ENCODE measurements at places on chromosomes 3 and 15. TPM values are rescaled to one million over a fixed set of nuclear protein-coding genes. Genes with fewer than 3 reads are reported as not detected.
A peak's percentile ranks its signal among the peaks of the same experiment; 100 is the strongest.

DNA sequence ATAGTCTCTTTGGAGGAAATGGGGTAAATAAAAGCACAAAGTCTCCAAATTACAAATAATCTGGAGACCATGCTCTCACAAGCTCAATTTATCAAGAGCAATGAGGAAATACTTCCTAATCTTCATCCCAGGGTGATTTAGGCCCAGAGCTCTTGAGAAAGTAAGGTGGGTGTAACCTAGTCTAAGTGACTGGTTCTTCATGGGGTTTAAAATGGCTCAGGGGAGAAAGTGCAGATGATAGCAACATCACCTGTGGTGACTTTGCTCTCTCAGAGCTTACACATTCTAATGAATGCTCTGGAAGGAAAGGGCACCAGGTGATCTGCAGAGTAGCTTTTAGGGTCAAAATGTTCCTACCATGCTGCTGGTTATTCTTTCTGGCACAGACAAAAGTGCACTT is 118.4 kb upstream of the TP63 start:
- DNase-seq: no peak

GRCh38 chr15:92846741-92847140 is 53.4 kb upstream of the CHD2 start:
- no peak for DNase-seq

GRCh38 chr3:186953011-186953487 is 22.7 kb downstream of the ST6GAL1 start:
- DNase-seq: peak; percentile 45

- no peak for DNase-seq
Observed at GRCh38 chr3:177136741-177137140, 60.5 kb downstream of the TBL1XR1 start.

GRCh38 chr3:55910543-55910942 is 423.4 kb upstream of the WNT5A start:
- peak; percentile 62 for DNase-seq

DNA sequence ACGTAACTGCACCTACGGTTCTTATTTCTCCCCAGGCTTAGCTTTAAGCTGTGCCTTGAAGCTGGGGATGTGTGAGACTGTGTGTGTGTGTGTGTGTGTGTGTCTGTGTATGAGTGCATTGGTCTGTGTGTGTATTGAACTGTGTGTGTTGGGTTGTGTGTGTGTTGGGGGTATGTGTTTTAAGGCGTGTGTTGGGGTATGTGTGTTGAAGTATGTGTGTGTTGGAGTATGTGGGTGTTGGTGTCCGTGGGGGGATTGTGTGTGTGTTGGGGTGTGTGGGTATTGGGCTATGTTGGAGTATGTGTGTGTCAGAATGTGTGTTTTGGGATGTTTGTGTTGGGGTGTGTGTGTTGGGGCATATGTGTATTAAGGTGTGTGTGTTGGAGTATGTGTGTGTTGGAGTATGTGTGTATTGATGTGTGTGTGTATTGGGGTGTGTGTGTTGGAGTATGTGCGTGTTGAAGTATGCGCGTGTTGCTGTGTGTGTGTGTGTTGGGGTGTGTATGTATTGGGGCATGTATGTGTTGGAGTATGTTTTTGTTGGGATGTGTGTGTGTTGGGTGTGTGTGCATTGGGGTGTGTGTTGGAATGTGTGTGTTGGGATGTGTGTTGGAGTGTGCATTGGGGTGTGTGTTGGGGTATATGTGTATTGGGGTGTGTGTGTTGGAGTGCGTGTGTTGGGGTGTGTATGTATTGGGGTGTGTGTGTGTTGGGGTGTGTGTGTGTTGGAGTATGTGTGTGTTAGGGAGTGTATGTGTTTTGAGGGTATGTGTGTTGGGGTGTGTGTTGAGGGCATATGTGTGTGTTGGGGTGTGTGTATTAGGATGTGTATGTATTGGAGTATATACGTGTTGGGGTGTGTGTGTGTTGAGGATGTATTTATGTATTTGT is 76.4 kb downstream of the LSM3 start:
- no peak for DNase-seq

- peak; percentile 79 for DNase-seq
Observed at GRCh38 chr15:77187751-77188464, 117.0 kb upstream of the TSPAN3 start.

GRCh38 chr3:105334138-105334882 is 32.4 kb upstream of the ALCAM start:
- DNase-seq: peak; percentile 49

- DNase-seq: no peak
Observed at GRCh38 chr3:27577504-27577903, 93.3 kb upstream of the SLC4A7 start.

DNA sequence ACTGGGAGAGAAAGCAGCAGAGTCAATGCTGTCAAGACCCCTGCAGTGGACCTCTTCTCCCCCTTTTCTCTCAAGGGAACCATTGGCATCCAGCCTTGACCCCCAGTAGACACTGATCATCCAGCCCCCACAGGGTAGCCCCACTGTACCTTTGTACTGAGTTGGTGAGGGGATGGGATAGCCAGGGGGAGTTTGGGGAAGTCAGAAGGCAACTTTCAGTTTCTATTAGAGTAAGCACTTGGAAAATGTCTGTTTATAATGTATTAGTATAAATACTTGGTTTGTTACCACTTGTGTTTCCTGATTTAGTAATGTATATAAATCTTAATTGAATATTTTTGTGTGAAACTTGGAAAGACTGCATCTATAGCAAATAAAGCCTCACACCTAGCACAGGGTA is 25.0 kb downstream of the DAG1 start:
- no peak for DNase-seq

The SCAMP5 gene
- 0.51 TPM for total RNA-seq

The SOX14 gene
- not detected for total RNA-seq

The ADGRG7 gene
- not detected for total RNA-seq

DNA sequence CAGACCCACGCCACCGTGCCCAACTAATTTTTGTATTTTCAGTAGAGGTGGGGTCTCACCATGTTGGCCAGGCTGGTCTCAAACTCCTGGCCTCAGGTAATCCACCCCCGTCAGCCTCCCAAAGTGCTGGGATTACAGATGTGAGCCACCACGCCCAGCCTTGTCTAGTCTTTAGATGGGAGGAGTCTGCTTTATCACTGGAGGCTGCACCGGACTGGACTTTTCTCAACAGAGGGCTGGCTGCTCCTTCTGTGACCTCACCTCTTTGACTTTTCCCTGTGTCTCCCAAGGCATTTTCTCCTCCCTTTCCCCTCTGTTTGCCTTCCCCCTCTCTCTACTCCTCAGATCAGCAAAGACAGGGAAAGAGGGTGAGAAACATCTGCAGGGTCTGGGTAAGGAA is 28.5 kb downstream of the SLCO2A1 start:
- DNase-seq: no peak

The STAC gene
- total RNA-seq: 0.52 TPM

DNA sequence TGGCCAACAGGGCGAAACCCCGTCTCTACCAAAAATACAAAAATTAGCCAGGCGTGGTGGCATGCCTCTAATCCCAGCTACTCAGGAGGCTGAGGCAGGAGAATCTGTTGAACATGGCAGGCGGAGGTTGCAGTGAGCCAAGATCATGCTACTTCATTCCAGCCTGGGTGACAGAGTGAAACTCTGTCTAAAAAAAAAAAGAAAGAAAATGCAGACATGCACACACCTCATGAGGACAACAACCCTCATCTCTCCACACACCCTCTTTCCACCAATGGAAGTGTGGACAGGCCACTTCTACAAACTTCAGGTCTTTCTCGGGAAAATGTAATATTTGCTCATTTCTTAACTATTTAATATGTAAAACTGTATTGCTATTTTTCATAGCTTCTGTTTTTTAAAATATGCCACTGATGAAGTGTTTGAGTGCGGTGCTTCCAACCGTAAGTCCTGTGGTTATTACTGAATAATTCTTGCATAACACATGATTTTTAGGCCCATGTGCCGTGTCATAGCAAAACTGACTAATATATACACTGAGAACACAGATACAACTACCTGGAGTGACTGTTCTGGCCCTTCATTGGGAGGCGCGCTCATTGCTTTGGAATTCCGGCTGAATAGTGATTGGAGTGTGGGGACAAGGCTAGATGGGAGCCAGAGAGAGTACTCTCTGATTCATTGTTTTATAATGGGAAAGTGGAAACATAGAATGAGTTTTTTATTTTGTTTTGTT is 23.1 kb downstream of the LRRC31 start:
- DNase-seq: peak; percentile 57

DNA sequence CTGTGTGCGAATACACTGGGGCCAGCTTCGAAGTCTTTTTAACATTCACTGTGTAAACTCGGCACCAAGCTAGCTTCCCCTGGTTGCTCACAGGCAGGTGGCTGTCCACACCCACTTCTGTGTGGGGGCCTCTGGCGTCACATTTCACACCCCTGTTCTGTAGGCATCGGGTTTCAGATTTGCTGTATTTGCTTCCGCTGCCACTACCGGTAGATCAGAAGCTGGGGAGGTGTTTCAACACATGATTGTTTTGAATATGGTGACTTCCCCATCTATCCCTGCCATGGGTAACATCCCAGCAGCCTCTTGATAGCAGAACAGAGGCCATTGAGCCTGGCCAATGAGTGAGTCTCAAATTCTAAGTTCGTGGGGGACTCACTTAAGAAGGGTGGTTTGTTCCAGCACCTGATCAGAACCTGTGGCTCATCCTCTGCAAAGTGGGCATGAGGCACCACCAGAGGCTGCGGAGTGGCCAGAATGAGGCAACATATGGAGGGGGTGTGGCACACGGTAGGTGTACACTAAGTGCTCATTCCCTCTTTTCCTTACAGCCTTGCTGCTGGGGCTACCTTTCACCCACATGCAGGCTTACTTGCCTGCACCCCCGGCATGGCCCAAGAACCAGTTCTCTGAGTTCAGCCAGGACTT is 61.5 kb downstream of the IQSEC1 start:
- no peak for DNase-seq

The TUSC7 gene
- total RNA-seq: not detected

DNA sequence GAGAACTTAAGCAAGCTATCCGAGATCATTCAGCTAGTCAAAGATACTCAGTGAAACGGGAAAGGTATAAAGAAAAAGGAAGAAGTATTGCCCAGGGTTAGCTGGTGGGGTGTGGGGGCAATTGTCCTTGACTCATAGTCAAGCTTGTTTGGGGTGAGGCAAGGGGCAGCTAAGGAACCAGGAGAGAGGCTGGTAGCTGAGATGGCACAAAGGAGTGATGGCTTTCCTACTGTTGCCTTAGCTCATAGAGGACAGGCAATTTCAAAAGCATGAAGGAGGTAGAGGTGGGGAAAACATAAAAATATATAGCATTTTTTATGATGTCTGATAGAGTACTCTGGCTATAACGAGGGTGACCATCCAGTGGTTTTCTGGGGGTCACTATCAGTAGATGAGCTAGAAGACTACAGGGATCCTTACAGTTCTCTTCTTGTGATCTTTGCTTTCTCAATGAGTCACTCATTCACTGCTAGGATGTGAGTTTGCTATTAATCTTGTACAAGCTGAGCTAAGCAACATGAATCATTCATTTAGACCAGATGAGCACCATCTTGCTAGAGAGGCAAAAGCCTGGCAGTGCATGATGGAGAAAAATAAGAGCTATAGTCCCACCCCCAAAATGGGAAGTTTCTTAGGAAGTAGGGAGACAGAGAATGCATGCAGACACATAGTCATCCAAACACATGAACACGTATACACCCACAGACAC is 207.1 kb upstream of the PFN2 start:
- DNase-seq: peak; percentile 75

The HAPLN3 gene
- 4.1 TPM for total RNA-seq

DNA sequence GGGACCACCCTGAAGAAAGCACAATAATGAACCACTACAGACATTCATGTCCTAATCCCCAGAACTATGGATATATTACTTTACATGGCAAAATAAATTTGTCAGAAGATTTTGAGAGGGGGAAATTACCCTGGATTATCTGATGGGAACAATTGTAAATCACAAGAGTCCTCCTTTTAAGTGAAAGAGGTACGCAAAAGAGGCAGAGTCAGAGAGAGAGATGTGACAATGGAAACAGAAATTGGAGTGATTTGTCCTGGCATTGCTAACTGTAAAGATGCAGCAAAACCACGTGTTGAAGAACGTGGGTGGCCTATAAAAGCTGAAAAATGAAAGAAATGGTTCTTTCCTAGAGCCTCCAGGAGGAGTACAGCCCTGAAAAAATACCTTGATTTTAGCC is 1121.4 kb upstream of the ALCAM start:
- no peak for DNase-seq

GRCh38 chr3:85790445-85791030 is 831.7 kb downstream of the CADM2 start:
- no peak for DNase-seq

The RASSF1 gene
- 26.3 TPM for total RNA-seq

The SLC26A6 gene
- 19.6 TPM for total RNA-seq

- no peak for DNase-seq
Observed at GRCh38 chr3:39344746-39345344, 15.3 kb downstream of the CCR8 start.

DNA sequence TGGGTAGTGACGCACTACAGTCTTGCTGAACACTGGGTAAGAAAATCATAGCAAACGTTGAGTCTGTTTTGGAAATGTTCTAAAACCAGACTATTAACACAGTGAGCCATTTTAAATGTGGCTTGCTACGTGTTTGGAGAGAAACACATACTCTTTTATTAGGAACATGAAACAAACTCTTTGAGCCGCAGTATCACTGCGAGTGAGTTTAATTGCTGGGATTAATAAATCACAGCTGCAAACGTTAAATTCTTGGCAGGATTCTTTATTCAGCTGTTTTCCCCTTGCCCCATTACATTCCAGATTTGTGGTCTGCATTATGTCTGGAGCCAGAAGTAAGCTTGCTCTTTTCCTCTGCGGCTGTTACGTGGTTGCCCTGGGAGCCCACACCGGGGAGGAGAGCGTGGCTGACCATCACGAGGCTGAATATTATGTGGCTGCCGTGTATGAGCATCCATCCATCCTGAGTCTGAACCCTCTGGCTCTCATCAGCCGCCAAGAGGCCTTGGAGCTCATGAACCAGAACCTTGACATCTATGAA is 33.6 kb downstream of the BTD start:
- peak; percentile 98 for DNase-seq

DNA sequence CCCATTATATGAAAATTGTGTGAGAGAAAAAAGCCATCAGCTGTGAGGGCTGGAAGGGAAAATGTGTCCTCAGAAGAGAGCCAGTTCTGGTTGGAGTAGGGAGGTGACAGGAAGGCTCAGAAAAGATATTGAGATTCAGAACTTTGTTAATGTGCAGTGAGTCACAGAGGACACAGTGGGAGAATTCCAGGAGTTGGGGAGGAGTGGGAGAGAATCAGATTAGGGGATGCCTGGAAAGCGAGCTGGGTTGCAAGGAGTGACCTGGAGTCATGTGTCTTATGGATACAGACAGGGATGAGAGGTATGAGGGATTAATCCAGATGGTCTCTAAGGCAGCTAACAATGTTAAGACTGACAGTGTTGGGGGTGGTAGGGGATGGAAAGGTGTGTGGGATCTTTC is 67.5 kb downstream of the CHST2 start:
- DNase-seq: no peak

The GOLGA8T gene
- not detected for total RNA-seq

- no peak for DNase-seq
Observed at GRCh38 chr3:73314151-73314951, 252.9 kb downstream of the EBLN2 start.

The GOLGA6L10 gene
- total RNA-seq: 0.80 TPM
